ENCODE measurements at places on chromosomes 6 and 20.

DNA sequence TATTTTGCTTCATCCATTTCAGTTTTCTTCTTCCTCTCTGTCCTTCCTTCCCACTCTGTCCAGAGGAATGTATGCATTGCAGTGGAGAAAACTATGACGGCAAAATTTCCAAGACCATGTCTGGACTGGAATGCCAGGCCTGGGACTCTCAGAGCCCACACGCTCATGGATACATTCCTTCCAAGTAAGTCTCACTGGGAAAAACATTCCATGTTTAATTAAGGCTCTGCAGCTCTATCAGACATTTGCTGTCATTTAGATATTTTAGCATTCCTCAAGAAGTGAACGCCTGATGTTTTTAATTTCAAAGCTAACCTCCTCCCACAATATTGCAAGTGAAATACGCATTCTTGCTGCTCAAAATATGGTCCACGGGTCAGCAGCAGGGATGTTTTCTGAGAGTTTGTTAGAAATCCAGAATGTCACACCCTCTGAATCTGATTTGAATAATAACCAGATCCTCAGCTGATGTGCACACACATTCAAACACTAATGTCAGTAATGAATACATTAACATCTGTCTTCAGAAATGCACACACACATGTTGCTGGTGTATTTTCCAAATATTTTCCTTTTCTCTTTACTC lies 12.8 kb downstream of the PLG start:
- DNase-seq, result no peak

- no peak for DNase-seq
Measured at GRCh38 chr6:111502154-111502553, 19.1 kb upstream of the REV3L start.

DNA sequence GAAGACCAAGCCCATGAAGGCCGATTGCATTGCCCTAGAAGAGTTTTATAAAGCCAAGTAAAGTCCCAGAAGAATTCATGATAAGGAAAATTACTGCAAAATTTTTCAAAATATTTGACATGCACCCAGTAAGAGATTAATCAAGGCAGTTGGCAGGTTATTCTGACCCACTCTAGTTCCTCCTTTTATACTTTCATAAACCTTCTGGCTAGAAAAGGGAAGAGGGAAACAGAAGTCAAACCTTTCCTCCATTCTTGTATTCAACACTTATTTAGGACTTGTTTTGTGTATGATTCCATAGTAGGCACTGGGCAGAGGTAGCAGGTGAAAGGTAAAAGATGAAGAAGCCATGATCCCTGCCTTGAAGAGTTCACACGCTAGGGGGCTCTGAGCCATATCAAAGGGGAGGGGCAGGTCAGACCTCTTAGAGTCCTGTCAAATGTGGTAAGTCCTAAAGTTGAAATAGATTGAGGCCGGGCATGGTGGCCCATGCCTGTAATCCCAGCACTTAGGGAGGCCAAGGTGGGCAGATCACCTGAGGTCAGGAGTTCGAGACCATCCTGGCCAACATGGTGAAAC lies 85.4 kb downstream of the NDUFAF5 start:
- DNase-seq, result no peak

DNA sequence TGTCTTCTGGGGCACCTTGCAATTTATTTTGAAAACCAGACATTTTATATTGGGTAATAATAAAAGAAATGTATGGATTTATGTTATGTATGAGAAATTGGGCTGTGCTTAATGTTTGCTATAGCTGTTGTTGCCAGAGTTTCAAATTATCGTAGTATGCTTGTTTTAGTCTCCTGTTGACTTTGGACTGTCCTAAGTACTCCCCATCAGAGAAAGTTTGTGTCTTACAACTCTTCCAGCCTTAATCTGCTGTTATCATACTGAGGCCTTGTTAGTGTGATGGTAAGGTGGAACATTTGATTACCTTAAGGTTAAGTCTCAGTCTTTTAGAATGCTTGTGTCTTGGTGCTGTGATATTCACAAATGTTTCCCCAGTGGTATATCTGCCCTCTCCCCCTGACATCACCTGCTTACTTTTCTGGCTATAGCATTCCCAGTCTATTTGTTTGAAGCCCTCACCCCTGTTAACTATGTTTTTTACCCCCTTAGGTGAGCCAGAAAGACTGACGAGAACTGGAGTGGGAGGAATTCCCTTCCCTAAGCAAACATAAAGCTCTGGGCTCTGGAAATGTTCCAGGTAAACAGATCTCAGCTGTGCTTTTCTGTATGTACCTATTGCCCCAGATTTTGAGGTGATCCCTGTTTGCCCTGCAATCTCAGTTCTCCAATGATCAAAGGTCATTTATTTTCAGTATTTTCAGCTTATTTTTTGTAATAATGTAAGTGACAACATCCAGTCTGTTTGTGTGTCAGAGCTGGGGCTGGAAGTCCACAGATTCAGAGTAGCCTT lies 581.1 kb upstream of the CITED2 start:
- no peak for DNase-seq

DNA sequence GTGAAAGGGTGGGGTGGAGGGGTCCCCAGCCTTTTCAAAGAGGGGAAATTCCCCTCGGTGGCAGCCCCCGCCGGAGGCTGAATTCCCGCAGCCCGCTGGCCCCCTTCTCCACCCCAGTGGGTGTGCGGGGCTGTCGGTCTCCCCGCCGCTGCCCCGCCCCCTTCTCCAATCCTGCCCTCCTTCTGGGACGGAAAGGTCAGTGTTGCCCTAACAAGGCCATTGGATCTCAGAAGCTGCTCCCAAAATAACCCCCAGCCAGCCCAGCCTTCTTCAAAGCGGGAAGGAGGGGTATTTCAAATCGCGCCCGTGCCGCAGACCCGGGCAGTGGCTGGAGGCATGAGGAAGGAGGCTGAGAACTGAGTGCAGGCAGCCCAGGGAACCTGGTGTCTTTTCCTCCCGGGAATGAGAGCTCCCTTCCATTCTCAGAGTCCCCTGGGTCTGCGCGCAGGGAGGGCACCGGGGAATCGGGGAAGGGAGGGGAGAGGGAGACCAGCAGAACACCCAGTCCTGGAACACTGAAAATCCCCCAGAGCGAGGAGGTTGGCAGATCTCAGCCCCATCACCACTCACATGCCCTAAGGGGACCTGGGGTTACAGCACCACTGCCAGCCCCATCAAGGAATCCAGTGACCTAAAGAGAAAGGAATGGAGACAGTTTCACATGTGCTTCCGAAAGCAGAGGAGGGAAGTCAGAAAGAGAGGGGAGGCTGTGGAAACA lies at the start of gene JPH2:
Gene JPH2 (minus strand): TSS at position 135 of the 718 bp plus-strand sequence. CDS start 483 bp downstream, outside the sequence.
- peak; percentile 88 for DNase-seq

- no peak for DNase-seq
Measured at GRCh38 chr6:110392727-110393126, 22.6 kb downstream of the DDO start.

- no peak for DNase-seq
Measured at GRCh38 chr6:15299430-15300131, 53.7 kb downstream of the JARID2 start.

DNA sequence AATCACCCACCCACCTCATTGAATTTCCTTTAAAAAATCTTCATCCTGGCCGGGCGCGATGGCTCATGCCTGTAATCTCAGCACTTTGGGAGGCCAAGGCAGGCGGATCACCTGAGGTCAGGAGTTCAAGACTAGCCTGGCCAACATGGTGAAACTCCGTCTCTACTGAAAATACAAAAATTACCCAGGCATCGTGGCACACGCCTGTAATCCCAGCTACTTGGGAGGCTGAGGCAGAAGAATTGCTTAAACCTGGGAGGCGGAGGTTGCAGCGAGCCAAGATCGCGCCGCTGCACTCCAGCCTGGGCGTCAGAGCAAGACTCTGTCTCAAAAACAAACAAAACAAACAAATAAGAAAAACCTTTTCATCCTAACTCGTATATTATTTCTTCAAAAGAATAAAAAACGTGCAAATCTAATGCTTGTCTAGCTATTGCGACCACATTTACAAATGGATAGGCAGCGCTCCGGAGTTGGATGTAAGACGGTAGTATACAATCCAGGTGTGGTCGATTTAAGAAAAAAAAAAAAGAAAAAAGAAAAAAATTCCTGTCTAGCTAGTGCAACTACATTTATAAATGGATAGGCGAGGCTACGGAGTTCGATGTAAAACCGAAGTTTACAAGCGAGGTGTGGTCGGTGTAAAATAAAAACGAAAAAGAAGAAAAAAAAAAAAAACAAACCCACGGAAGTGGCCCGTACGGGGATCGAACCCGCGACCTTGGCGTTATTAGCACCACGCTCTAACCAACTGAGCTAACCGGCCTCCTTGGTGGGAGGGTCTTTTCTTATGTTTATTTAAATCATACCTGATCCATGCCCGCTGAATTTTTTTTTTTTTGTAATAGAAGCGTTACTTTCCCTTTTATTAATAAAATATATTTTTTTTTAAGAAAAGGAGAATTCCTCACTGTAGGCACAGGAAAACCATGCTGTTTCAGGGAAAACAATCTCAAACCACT lies 70.7 kb upstream of the PRSS16 start:
- DNase-seq, result no peak

DNA sequence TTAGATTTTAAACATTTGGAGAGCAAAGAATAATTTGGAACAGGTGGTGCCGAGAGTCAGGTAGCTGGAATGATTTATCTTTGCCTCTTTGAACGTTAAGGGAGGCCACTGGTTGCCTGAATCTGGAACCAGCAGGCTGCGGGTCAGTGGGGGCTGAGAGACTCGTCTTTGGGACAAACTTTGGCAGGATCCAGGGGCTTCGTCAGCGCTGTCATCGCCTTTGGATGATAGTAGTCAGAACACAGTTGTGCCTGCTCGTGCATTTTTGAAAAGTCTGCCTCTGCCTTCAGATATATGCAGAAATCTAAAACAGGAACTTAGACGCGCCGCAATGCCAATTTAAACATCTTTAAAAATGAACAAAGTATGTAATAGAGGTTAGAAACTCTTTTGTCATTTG lies 5.0 kb downstream of the EYA2 start:
- no peak for DNase-seq

- no peak for DNase-seq
Measured at GRCh38 chr20:38880952-38881735, 45.1 kb upstream of the FAM83D start.

GRCh38 chr6:143368426-143368825 lies 82.1 kb downstream of the ADAT2 start:
- DNase-seq, result peak; percentile 72

GRCh38 chr6:136438441-136438840 lies 111.8 kb downstream of the MAP7 start:
- no peak for DNase-seq
